HuH-7 (cell line): ENCODE measurements at places on chromosomes 4 and X.

DNA sequence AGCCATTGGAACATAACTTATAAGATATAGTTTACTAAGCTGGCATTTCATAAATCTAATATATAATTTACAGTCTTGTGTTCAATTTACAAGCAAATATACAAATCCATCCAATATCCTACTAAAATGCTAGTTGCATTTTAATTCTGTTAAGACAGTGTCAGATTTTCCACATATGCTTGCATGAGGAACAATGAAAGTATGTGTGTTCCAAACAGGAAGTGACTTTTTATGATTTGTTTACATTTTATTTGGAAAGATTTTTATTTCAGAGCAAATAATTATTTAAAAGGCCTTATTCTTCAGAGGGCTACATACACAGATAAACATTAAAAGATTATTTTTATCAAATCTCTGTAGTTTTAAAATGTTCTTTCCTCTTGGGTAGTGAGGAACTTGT lies 130.1 kb downstream of the KLHL34 start:
- DNase-seq, result no peak

GRCh38 chr4:184094532-184095159 lies 123.0 kb downstream of the ENPP6 start:
- no peak for DNase-seq

GRCh38 chrX:148865277-148866210 lies 365.1 kb downstream of the AFF2 start:
- DNase-seq, result no peak

- DNase-seq, result no peak
These were observed 83.9 kb upstream of the FAM241A start for GRCh38 chr4:112061207-112061817.

- DNase-seq, result no peak
These were observed 158.0 kb upstream of the FAT1 start for GRCh38 chr4:186881521-186882220.

- peak; percentile 16 for DNase-seq
These were observed 11.0 kb upstream of the EIF4E start for GRCh38 chr4:98939892-98940298.
